ENCODE measurements at places on chromosomes 11 and 22.

GRCh38 chr22:26409719-26410335 is 19.2 kb upstream of the ASPHD2 start:
- no peak for DNase-seq

GRCh38 chr11:132838627-132839026 is 693.7 kb downstream of the OPCML start:
- no peak for DNase-seq

GRCh38 chr11:19614370-19614940 is 98.2 kb upstream of the NAV2 start:
- no peak for DNase-seq

DNA sequence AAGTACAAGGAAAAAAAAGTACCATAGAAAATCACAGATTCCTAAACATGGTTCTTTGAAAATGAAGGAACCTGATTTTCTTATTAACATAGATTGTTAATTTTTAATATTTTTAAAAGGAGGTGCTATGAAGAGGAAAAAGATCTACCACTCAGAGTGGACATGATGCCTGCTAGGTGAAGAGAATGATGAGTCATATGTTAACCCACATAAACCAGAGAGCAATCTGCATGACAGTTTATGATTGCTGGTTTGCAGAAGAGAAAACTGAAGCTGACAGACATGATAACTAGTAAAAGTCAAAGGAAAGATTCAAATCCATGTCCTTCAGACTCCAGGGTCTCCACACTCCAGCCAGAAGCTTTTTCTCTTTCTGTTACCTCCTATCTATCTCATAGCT is 1231.7 kb downstream of the LRRC4C start:
- no peak for DNase-seq

GRCh38 chr11:44952500-44953260 is 2.0 kb upstream of the TP53I11 start:
- DNase-seq = no peak

GRCh38 chr11:114019574-114019973 is 39.9 kb upstream of the ZBTB16 start:
- no peak for DNase-seq

DNA sequence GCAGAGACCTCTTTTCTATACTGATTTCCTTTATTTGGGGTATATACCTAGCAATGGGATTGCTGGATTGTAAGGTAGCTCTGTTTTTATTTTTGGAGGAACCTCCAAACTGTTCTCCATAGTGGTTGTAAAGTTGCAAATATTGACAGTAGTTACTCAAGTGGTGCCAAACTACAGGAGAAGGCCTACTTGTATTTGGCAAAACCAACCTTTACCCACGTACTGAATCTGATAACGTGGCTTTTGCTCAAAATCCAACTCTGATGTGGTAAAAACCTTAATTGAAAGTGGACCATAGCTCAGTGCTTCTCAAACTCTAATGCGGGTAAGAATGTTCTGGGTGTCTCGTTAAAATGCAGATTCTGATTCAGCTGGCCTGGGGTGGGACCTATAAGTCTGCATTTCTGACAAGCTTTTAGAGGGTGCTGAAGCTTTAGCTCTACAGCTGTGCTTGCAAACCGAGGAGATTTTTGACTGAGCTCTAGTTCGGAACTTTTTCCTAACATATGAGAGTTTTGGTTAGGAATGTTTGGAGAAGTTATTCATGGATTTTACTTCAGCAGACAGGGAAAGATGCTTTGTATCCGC is 69.8 kb downstream of the PACS1 start:
- no peak for DNase-seq

GRCh38 chr22:16845465-16845864 is 20.3 kb upstream of the XKR3 start:
- DNase-seq = no peak

GRCh38 chr11:9972989-9973388 is 309.1 kb downstream of the SWAP70 start:
- no peak for DNase-seq

DNA sequence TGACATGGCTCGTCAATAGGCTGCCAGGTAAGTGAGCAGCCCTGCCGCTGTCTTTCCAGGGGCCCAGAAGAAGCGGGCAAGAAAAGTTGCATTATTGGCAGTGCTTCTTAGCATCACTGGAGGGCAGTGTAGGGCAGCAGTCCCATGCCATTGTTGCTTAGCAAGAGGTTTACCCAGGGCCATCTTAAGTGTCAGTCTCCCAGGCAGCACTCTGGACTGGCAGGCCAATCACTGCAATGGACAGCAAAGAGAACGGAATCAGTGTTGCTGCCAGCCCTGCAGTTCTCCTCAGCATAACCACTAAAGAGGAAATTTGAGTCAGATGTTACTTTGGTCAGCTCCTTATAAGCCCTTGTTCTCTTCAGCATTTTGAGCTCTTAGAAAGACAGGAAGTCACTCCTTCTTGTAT is 13.4 kb upstream of the GRK2 start:
- no peak for DNase-seq

GRCh38 chr11:70727899-70728620 is 329.7 kb downstream of the CTTN start:
- DNase-seq = no peak

GRCh38 chr11:95668131-95668530 is 121.5 kb downstream of the FAM76B start:
- no peak for DNase-seq

DNA sequence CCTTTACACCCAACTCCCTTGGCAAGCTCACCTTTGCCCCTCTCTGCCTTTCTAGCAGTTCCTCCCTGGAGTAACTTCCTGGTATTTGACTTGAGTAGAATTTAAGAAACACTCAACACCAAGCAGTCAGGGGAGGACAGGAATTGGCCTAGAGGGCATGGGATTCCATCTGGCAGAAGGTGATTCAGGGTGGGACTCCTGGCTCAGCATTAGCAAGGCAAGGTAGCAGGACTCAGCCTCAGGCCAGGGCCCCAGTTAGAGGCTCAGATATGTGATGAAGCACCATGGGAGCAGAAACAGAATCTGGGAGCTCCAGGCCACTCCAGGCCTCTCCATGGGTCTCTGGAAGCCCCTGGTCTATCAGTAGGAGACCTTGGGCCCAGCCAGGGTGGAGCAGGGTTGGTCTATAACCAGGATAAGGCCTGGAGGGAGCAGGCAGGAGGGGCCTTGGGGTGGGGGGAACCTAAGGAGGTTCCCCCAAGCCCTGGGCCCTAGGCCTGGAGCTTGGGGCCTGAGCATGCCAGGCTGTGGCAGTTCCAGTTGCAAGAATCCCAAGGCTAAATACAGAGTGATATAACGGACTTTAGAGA is 148.2 kb downstream of the PARVA start:
- DNase-seq = no peak

DNA sequence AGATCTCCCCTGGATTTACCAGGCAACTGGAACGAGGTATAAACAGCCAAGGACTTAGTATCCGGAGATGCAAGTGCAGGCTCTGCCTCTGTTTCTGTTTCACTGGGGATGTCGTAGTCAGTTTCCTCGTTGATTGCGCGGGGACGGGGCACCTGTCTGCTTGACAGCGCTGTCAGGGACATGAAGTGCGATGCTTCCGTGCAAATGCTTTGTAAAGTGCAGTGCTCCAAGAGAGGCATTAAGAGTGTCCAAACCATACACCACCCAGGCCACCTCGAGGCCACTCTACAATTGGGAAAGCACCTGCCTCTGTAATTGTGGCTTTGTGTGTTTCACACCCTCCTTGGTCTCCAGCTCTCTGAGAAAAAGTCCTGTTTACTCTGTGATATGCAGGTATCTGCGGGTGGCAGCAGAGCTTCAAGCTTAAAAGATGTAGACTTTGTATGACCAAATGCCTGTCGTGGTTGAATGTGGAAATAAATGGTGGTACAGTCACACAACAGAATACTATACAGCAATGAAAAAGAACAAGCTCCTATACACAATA is 18.6 kb upstream of the CD5 start:
- no peak for DNase-seq

- DNase-seq = no peak
Observed at GRCh38 chr22:40414838-40415505, 44.6 kb downstream of the SGSM3 start.

DNA sequence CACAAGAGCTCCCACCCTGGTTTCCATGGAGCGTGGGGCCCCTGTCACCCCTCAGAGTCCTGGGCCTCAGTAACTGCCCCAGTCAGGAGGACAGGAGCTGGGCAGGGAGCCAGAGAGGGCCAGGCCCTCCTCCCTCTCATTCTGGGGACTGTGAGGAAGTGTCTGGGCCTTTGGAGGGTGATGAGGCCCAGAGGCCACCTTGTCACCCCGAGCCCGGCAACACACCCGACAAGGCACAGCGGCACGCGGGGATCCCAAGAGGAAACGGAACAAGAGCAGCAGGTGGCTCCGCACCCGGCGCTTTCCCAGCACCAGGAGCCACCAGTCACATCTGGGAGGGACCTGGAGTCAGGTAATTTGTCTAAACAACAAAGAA is 72.1 kb downstream of the CELSR1 start:
- DNase-seq = no peak

- no peak for DNase-seq
Observed at GRCh38 chr22:33352768-33353167, 294.6 kb upstream of the SYN3 start.

- DNase-seq = no peak
Observed at GRCh38 chr11:112177589-112177988, 2.3 kb downstream of the BCO2 start.

DNA sequence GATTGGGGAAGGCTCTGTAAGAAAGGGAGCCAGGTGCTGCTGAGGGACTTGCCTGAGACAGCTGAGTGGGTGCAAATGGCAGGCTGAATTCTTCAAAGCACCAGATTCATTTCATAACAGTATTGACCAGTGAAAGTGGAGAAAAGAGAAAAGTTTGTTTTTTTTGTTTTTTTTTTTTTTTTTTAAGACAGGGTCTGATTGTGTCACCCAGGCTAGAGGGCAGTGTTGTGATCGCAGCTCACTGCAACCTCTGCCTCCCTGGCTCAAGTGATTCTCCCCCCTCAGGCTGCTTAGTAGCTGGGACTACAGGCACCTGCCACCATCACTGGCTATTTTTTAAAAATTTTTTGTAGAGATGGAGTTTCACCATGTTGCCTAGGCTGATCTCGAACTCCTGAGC is 494.0 kb downstream of the MIAT start:
- DNase-seq = no peak

DNA sequence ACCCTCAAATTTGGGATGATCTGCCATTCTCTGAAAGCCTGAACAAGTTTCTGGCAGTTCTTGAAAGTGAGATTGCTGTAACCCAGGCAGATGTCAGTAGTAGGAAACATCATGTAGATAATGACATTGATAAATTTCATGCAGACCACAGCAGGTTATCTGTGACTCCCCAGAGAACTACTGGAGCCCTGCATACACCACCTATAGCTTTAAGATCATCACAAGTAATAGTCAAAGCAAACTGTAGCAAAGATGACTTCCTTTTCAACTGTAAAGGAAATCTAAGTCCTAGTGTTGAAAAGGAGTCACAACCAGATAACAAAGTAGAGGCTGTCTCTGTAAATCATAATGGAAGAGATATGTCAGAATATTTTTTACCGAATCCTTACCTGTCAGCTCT is 31.0 kb downstream of the DDIAS start:
- no peak for DNase-seq

DNA sequence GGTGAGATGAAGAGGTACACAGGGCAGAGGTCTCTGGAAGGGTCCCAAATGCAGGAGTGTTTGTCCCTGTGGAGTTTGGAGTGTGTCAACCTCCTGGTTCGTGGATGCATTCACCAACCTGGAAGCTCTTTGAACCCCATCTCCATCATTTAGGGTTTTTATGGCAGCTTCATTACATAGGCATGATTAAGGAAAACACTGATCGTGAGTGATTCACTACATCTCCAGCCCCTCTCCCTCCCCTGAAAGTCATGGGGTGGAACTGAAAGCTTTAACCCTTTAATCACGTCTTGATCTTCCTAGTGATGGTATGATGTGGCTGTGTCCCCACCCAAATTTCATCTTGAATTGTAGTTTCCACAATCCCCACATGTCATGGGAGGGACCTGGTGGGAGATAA is 19.8 kb upstream of the INCENP start:
- DNase-seq = no peak

DNA sequence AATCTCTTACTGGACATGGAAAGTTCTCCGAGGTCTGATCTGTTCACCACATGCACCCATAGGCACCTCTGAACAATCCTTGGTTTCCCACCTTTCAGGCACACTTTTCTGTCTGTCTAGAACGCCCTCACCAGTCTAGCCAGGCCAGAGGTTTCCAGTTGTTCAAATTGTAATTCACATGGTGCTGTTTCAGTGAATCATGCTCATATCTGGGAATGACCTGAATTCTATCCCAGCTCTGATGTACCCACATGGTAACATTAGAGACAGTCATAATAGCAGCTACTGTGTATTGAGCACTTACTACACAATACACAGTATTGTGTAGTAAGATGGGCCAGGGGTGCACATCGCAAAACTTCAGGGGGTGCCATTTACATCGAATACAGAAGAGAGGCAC is 138.2 kb downstream of the COMMD9 start:
- no peak for DNase-seq

DNA sequence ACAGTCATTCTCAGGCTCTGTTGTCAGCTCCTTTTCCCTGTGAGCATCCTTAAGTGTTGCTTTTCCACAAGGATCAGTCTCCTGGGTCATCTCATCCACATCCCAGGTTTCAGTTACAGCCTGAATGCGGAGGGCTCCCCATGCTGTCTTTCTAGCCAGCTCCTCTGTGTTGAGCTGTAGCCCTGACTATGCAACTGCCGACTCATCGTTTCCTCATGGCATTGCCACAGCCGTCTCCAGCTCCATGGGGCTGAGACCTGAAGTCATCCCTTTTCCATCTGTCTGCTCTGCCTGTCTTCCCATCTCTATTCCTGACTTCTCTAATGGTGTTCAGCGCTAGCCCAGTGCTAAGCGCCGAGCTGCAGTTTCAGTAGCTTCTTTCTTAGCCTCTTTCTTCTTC is 11.8 kb downstream of the SAMM50 start:
- DNase-seq = no peak

GRCh38 chr11:2991452-2992233 is 486 bp downstream of the NAP1L4 start:
- peak; percentile 56 for DNase-seq

All from hypothalamus (tissue), 51 donors.